ENCODE measurements at places on chromosomes 5 and 9.

DNA sequence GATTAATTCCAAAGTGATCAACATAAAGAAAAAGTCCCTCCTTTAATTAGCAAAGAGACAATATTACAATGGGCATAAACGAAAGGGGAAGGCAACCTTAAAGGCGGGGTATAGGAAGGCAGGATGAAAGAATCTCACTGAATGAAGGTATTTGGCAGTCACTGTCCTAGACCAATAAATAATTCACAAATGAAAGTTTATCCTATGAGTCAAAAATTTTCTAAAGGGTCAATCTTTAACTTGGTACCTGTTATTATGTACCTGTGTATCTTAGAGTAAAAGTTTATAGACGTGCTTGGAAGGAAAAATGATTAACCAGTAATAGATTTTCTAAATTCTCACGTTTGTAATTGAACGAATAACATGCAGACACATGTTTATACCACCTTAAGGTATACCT, 945.8 kb upstream of the DMAC1 start:
- no peak for DNase-seq

DNA sequence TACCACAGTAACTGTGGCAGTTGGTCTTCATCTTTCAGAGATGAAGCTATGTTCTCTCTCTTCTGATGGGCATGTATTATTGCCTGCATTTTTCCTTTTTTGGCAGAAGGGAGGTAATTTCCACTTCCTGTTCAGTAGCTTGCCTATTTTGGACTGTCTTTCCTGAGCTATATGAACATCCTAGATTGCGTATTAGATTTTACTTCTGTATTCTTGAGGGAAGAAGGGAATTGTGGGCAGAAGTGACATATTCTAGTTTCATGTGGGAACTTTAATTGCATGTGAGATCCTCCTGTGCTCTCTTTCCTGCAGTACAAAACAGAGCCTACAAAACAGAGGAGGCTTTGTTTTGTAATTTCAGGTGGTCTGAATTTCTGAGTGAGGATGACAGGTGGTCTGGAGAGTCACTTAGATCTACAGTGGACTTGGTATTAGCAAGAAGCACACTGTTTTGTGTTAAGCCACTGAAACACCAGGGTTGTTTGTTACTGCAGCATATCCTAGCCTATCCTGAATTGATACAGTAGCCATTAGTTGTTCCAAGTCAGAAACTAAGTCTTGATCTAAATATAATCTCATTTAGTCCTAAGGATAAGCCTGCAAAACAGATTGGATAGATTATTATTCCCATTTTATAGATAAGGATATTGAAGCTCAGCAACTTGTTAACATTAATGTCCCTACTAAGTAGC, 68.1 kb downstream of the AOPEP start:
- DNase-seq = no peak

- DNase-seq = no peak
Measured at GRCh38 chr5:131288328-131288727, 24.5 kb downstream of the CDC42SE2 start.

DNA sequence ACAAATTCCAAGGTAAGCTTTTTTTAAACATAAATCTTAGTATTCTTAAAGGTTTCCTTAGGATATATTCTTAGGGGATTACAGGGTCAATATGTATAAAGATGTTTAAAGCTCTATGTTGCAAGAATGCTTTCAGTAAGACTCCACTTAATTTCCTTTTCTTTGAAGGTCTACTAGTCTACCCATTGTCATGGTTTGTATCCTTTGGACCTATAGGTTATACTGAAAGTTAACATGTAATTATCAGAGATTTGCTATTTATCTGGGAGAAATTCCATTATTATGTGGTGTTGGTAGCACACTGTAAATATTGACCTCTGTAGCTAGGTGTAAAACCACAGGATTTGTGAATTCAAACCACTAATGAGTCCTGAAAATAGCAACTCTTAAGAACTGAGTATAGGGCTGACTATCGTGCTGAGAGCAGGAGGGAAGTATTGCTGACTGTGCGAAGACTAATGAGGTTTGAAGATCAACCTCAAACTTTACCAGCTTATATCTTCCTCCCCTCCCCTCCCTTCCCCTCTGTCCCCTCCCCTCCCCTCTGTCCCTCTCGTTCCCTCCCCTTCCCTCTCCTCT, 85.6 kb downstream of the GADD45G start:
- no peak for DNase-seq

GRCh38 chr9:8282535-8282934, 483.0 kb upstream of the DMAC1 start:
- DNase-seq = no peak

DNA sequence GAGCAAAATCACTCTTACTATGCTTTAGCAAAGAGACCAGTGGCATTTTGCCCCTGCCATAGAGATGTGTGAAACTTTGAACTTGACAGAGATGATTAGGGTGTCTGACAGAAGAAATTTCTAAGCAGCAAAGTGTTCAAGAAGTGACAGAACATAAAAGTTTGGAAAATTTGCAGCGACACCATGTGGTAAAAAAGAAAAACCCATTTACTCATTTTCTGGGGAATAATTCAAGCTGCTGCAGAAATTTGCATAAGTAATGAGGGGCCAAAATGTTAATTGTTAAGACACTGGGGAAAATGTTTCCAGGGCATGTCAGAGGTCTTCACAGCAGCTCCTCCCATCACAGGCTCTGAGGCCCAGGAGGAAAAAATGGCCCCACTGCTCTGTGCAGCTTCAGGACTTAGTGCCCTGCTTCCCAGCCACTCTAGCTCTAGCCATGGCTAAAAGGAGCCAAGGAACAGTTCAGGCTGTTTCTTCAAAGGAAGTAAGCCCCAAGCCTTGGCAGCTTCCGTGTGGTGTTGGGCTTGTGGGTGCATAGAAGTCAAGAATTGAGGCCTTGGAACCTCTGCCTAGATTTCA, 6.1 kb upstream of the AP3B1 start:
- no peak for DNase-seq

- no peak for DNase-seq
Measured at GRCh38 chr9:93187047-93187446, 3.1 kb downstream of the WNK2 start.

DNA sequence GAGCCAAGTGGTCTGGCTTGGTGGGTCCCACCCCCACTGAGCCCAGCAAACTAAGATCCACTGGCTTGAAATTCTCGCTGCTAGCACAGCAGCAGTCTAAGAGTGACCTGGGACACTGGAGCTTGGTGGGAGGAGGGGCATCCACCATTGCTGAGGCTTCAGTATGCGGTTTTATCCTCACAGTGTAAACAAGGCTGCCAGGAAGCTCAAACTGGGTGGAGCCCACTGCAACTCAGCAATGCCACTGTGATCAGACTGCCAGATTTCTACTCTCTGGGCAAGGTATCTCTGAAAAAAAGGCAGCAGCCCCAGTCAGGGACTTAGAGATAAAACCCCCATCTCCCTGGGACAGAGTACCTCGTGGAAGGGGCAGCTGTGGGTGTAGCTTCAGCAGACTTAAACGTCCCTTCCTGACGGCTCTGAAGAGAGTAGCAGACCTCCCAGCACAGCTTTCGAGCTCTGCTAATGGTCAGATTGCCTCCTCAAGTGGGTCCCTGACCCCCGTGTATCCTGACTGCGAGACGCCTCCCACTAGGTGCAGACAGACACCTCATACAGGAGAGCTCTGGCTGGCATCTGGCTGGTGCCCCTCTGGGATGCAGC, 18.2 kb upstream of the STK32A start:
- no peak for DNase-seq

DNA sequence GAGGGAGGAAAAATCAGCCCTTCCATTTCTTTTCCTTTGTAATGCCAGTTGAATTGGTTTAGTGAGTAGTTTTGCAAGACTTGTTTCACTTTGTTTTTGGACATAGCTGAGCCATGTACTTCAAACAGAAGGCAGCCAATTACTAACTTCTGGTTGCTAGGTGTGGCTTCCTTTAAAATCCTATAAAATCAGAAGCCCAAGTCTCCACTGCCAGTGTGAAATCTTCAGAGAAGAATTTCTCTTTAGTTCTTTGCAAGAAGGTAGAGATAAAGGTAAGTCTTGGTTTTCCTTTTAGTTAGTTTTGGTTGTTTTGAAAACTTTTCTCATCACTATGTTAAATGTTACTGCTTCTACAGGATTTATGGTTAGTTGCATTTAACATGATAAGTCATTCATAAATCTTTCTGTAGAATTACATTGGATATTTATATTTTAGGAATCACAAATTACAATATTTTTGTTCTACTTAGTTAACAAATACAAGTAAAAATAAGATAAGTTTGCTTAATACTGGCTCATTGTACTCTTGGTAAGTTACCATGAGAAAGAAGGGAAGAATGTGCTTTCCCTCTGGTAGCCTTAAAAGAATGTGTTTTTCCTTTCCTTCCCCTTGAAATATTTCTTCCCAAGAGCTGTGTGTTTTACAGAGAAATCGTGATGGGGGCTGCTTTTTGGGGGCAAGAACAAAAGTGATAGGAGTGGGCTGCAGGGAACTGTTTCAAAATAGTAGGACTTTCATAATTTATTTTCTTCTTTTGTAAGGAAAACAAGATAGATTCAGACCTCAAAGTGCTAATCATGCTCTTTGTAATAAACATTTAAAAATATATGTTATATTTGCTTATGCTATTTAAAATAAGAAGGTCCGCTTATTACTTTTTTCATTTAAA, at the start of gene ANXA1:
Gene ANXA1 (plus strand): TSS at position 213 of the 890 bp plus-strand sequence. CDS start 6,671 bp downstream, outside the sequence.
- DNase-seq = no peak

- no peak for DNase-seq
Measured at GRCh38 chr9:846852-847251, 5.4 kb downstream of the DMRT1 start.

GRCh38 chr5:114223866-114224265, 138.0 kb upstream of the KCNN2 start:
- no peak for DNase-seq

GRCh38 chr9:94717761-94718160, 8.7 kb upstream of the AOPEP start:
- no peak for DNase-seq

DNA sequence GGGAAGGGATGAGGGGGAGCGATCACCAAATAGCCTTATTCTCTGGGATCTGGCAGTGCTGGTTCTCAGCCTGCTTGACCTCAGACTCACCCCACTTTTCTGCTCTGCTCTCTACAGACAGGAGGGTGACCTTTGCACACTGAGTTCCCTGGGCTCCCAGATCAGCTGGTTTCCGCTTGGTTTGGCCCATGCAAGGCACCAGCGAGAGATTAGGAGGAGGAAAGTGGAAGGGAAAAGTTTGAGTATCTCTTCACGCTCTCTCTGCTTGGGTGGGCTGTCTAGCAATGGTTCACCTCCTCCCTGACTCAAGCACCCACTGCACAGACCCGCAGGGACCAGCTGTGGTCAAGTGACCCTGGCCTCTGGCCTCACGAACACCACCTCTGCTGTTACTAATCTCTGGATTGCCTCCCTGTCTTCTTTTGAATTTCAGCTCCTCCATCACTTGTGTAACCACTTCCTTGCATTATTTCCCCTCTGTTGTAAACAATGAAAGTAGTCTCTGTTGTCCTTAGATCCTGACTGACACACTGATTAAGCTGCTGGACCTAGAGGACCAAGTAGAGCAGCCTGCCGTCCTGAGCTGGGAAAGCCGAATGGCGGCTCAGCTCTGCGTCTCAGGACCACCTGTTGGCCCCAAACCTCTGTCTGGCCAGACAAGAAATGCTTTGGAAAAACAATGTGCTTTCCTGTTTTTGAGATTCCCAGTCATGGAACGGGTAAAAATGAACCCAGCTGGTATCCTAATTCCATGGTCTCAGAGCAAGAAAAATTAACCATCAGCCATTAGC, 186.6 kb downstream of the CRB2 start:
- DNase-seq = no peak

DNA sequence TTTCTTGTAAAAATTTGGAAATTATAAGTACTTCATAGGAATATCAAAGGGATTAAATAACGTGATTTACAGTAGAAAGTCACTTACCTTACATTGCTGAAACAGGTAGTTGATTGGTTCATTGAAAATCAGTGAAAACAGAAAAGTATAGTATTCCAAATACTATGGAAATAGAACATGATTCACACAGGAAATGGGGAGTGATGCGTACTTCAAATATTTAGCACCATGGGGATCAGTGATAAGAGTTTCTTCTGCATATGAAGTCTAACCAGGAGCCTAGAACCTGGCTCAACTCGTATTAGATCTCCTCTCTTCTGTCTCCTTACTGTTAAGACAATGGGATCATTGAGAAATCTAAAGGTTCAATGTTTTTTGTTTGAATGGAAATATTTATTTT, 133.3 kb downstream of the FAM174A start:
- no peak for DNase-seq

GRCh38 chr5:180739271-180739670, 587 bp downstream of the OR2Y1 start:
- DNase-seq = no peak

- no peak for DNase-seq
Measured at GRCh38 chr5:77990020-77990419, 213.9 kb upstream of the TBCA start.

GRCh38 chr9:33619666-33620404, 95.8 kb downstream of the ANKRD18B start:
- DNase-seq = no peak

DNA sequence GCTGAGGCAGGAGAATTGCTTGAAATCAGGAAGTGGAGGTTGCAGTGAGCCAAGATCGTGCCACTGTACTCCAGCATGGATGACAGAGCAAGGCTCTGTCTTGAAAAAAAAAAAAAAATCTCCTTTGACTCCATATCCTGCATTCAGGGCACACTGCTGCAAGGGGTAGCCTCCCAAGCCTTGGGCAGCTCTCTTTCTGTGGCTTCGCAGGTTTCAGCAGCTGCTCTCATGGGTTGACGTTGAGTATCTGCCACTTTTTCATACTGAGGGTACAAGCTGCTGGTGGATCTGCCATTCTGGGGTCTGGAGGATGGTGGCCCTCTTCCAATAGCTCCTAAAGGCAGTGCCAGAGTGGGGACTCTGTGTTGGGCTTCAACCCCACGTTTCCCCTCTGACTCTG, 2198.1 kb upstream of the WWC1 start:
- no peak for DNase-seq

DNA sequence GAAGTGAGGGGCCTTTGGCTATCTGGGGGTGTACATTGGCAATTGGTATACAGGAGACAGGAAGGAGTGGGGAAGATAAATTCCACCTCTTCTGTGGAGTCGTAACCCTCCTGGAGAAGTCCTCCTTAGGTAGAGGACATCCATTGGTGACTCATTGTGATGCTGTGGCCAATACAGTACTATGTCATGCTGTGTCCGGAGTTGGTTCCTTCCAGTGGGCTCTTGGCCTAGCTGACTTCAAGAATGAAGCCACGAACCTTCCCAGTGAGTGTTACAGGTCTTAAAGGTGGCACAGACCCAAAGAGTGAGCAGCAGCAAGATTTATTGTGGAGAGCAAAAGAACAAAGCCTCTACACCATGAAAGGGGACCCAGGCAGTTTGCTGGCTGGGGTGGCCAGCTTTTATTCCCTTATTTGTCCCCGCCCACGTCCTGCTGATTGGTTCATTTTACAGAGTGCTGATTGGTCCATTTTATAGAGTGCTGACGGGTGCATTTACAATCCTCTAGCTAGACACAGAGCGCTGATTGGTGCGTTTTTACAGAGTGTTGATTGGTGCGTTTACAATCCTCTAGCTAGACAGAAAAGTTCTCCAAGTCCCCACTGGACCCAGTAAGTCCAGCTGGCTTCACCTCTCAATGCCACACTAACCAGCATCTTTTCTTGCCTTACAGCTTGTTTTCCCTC, 37.3 kb upstream of the FBP1 start:
- no peak for DNase-seq
